Left colon (tissue), 2 donors: ENCODE measurements at places on chromosomes 11 and 22.
A peak's percentile ranks its signal among the peaks of the same experiment; 100 is the strongest.

- no peak for DNase-seq
These were observed 163.2 kb upstream of the NARS2 start for GRCh38 chr11:78737891-78738290.

DNA sequence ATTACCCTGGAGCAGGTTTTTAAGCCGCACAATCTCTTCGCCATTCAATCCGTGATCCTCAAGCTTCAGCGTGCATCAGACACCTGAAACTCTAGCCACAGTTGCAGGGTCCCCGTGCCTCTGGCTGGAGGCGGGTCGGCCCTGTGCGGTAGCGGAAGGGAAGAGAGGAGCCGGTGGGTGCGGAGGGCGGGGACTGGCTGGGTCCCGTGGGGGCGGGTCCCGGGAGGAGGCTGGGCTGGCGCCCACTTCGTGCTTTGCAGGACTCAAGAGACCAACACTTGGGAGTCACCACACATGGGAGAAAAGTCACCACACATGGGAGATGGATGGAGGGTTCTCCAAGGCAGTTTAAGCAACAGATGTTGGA lies 772 bp downstream of the C22orf15 start:
- DNase-seq, result peak; percentile 58

DNA sequence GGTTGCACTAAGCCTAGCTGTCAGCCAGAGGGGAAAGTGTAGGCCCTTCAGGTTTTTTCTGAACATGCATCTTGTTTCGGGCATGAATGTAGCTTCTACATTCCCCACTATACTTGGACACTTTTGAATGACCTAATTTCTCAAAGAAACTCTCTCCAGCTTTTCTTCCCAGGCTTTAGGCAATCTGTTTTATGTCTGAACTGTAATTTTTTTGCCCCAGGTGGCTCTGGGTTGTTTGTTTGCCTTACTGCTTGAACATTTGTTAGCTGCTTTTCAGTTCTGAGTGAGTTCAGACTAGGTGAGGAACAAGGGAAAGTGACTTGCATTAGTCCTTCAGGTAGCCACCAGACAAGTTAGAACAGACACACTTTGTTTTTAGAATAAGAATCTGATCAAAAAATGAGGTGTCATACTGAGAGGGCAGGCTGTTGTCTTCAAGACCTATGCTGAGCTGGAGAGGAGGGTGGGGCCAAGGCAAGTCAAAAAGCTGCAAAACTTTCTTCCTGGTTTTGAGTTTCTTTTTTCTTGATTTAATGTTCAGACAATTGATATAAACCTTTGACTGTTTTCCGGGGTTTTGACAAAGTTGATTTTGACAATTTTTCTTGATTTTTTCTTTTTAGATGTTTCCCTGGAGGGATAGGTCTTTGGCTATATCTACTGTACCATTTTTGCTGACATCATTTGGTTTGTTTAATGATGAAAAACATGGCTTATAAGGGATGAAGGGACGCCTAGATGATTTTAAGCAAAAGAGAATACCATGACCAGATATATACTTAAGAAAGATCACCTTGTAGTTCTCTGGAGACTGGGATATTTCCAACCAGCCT lies 182.8 kb downstream of the WNT11 start:
- no peak for DNase-seq

DNA sequence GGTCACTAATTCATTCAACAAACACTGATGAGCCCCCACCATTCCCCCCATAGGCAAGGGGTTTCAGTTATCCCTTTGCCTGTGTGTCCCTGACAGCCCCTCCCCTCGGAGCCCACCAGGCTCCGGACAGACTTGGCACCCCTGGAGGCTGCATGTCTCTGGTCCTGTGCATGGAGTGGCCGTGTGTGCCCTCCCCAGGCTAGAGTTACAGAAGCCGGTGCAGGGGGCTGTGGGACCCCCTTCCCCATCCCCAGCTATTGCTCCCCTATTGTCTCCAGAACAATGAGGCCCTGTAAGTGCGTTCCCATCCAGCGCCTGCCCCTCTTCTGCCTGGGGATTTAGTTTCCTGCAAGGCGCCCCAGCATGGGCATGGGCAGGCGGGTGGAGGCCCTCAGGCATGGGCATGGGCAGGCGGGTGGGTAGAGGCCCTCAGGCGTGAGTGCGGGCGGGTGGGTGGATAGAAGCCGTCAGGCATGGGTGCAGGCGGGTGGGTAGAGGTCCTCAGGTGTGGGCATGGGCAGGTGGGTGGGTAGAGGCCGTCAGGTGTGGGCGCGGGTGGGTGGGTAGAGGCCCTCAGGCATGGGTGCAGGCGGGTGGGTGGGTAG lies 1.5 kb downstream of the MUC2 start:
- DNase-seq, result no peak

- DNase-seq, result peak; percentile 6
These were observed 33.0 kb downstream of the SERGEF start for GRCh38 chr11:17979770-17980371.

DNA sequence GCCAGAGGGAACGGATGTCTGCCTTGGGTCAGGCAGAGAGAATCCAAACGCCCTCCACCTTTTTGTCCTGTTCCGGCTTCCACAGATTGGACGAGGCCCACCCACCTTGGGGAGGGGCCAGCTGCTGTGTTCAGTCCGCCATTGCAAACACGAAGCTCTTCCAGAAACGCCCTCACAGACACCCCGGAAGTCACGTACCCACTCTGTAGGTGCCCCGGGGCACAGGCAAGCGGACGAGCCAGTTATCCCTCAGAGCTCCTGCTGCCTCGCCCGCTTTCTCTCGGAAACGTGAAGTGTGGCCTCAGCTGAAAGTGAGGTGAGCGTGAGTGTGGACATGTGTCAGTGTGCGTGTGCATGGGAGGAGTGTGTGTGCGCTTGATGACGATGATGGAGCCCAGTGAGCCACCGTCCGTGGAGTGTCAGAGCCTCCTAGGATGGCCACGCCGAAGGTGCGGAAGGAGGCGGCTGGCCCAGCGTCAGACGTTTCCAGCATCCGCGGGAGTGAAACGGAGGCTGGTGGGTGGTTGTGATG lies 869.2 kb downstream of the TBC1D22A start:
- no peak for DNase-seq

- DNase-seq, result no peak
These were observed 15.0 kb downstream of the SMIM38 start for GRCh38 chr11:69170704-69171103.

DNA sequence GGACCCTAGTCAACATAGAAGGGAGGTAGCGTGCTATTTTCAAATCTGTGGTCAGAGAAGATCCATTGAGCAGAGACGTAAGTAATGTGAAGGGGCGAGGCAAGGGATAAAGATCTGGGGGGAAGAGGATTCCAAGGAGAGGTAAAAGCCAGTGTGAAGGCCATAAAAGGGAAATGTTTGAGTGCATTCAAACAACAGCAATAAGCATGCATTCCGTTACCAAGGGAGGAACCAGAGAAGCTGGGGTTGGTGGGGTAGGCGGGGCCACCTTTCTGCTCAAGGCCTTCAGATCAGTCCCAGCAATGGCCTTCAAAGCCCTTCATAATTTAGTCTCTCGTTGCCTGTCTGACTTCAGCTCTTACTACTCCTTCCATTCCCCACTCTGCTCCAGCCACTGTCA lies 18.4 kb upstream of the SMPD1 start:
- no peak for DNase-seq

DNA sequence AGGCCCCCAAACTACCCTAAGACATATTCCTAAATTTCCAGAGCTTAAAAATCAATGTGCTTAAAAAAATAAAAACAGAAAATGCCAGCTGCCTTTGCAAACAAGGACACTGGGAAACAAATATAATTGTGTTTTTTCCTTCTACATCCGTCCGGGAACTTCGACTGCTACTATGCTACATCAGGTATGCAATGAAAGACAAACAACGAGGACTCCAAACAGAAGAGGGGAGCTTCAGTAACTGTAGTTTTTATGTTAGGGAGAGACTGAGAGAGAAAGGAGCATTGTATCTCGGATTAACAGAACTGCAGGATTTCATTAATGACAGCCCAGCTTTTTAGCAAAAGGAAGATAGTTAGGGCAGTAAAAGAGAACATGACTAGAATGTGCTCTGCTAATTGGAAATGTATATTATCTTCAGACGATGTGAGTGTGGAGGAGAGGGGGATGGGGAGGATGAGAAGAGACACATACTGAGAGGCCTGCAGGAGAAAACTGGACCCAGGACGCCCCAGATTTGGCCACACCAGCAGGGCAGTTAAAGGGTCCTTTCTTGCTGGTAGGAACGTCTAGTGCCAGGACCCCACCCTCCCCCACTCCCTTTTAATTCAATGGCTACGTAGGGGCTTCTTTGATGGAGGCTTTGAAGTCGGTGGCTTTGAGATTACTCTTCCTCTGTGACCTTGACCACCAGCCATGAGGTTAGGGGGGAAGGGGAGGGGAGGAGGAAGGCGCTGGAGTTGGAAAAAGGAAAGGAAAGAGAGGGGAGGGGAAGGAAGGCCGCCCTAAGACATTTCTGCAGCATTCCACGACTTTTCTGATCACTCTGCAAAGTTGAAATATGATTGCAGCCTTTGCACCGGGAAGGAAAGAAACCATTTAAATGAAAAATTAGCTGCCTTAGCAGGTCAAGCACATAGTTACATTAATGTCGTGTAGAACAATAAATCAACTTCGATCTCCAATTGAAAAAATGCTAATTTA lies 187.1 kb downstream of the BLID start:
- DNase-seq, result no peak

DNA sequence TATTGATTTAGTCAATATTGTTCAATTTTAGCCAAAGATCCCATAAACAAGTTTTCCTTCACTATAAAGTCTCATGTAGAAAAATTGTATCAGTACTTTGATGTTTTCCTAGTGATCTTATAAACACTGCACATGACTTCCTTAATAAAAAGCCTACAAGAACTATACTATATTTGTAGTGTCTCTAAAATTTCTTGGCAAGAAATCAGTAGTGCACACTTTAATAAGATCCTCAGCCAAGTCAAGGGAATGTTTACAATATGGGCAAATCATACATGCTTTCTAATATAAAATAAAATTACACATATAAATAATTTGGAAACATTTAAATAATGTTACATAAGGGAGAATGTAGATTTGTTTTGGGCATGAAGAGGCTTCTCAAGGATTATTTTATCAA lies 203.0 kb upstream of the CCDC179 start:
- DNase-seq, result no peak

DNA sequence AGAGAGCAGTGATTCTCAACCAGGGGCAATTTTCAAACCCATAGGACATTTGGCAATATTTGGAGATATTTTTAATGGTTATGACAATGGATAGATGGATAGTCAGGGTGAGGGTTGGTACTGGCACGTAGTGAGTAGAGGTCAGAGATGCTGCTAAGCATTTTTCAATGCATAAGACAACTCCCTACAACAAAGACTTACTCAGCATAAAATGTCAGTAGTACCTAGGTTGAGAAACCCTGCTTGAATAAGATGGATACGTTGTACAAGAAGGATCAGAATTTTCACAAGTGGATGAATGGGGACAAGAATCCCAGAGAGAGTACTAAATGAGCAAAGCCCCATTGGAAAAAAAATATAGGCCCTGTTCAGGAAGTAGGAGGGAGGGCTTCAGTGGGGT lies 11.9 kb upstream of the LIN7C start:
- no peak for DNase-seq

- DNase-seq, result no peak
These were observed 39.8 kb downstream of the ARFGAP2 start for GRCh38 chr11:47136921-47137320.

- no peak for DNase-seq
These were observed 102.9 kb downstream of the ADAMTS15 start for GRCh38 chr11:130551388-130551787.

GRCh38 chr11:116387641-116388040 lies 385.1 kb downstream of the BUD13 start:
- no peak for DNase-seq

DNA sequence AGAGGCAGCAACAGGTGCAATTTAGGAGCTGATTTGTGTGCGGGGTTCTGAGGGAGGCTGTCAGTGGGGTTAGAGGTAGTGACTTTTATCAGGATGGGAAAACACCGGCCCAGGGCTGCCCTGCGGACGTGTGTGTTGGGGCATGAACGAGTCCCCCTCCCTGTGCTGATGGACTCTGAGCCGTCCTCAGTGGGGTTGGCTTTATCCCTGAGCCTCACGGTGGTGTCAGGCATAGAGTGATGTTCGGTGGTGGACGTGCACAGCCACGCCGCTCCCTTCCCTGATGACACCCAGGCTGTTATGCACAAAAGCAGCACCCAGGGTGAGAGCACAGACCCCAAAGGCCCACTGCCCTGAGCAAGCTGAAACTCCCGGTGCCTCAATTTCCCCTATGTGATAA lies 809.1 kb downstream of the BRD1 start:
- DNase-seq, result no peak

DNA sequence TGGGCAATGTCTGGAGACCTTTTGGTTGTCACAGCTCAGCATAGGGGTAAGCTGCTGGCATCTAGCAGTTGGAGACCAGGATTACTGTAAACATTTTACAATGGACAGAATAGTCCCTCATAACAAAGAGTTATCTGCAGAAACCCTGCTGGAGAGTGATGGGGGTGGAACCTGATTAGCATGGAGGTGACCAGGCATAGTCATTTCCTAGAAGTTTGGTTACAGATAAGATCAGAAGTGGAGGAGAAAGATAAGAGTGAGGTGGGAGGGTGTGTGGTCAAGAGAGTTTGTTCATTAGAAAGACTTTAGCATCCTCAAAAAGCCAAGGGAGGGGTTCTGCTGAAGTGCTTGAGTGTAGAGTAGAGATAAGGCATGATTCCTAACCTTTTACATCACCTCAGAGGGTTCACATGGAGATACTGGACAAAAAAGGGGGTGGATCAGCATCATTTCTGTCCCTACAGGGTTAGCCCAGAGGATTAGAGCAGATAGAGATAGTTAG lies 38.8 kb downstream of the PRDM11 start:
- no peak for DNase-seq

- DNase-seq, result no peak
These were observed 120.3 kb downstream of the NAV2 start for GRCh38 chr11:19832901-19833300.

- no peak for DNase-seq
These were observed 183.5 kb downstream of the DSCAML1 start for GRCh38 chr11:117613521-117613920.

- DNase-seq, result no peak
These were observed 46.9 kb upstream of the SYT9 start for GRCh38 chr11:7204778-7205177.

DNA sequence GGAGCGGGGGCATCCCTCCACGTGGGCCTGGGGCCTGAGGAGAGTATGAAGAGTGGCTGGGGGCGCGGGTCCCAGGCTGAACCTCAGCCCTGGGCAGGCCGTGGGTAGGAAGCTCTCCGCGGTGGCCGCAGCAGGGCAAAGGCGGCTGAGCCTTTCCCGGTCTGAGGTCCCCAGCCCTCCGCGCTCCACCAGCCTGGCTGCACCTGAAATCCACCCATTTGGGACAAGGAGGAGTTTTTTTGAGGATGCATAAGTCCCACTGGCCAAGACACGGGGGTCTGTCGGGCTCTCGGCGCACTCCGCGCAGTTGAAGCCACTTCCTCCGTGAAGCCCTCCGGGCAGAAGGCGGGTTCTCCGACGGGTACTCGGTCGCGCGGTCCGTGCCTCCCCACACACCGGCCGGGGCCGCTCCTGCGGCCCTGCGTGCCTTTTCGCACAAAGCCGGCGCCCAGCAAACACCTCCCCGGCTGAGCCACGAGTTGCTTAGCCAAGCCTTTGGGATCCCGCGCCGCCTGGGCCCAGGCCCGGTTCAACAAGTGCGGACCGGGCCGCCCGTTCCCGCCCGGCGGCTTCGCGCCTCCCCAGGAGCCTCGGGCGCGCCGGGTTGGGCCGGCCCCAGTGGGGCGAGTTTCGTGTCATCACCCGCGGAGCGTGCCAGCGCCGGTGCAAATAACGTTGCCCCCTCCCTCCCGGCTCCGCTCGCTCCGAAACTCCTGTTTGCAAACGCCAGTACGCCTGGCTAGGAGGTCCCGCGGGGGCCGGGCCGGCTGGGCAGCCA lies 666 bp upstream of the OVOL1 start:
- no peak for DNase-seq
